Activated CD8-positive, alpha-beta T cell treated with anti-CD3 and anti-CD28 coated beads for 36 hours (primary cell): ENCODE measurements at places on chromosomes 11 and 22. TPM values are rescaled to one million over a fixed set of nuclear protein-coding genes. Genes with fewer than 3 reads are reported as not detected.

PRPF19 gene
- total RNA-seq = 142 TPM

CRYBB1 gene
- not detected for total RNA-seq

PKNOX2 gene
- total RNA-seq = not detected

MOB2 gene
- 13.2 TPM for total RNA-seq
